ENCODE measurements at places on chromosomes 12 and 14.

- no peak for DNase-seq
These were observed 357.7 kb upstream of the FLRT2 start for GRCh38 chr14:85172290-85172689.

GRCh38 chr12:127823801-127824200 is 443.2 kb upstream of the TMEM132C start:
- DNase-seq: no peak

DNA sequence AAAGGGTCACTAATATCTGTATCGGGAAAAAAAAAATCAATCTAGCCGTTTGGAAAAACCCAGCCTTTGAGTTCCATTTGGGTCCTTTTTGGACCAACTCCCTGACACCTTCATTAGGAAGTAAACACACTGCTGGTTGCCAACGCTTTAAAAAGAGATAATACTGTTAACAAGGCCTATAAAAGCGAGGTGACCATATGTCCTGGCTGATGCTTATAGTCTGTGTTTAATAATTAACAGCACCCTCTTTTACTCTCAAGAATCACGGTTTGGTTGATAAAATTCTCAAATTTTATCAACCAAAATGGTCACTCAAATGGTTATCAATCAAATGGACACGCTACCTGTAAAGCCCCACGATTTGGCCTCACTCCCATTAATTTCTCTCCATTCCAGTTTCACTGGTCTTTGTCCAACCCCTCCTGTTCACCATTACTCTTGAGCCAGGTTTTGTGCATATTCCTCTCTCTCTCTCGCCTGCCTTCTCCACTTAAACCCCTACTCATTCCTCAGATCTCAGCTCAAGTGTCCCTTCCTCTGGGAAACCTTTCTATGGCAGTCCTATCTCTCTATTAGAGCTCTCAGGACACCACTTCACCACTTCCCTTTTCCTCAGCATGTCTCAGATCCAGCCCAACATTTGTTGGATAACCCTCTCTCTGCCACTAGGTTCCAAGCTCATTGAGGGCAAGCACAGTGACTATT is 9.5 kb downstream of the BTG1 start:
- DNase-seq: no peak

DNA sequence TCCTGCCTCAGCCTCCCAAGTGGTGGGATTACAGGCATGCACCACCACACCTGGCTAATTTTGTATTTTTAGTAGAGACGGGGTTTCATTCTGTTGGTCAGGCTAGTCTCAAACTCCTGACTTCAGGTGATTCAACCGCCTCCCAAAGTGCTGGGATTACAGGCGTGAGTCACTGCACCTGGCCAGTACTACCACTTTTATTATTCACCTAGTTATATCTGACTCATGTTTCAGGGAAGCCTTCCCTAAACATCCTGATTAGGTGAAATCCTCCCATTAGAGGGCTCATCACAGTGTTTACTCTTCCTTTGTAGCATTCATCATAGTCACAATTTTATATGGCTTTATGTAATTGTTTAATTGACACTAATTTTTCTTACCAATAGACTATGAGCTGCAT is 295.3 kb upstream of the SOX5 start:
- no peak for DNase-seq

- DNase-seq: no peak
These were observed 586.3 kb downstream of the BCL11B start for GRCh38 chr14:98685725-98686124.

DNA sequence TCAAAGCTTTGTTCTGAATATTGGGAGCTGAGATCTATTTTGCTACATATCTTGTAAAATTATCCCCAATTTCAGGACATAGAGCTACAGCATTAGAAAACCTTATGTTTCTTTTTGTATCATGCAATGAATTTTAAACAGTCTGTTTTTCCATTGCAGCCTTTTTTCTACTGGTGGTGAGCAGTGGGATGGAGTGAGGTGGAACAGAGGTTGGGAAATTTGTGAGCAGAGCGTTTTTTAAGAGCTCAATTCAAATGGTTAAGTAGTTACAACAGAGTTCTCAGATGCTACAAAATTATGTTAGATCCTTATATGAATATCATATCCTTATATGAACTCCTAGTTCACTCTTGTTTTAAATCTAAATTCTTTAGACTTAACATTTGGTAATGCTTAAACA is 139.0 kb upstream of the PLEKHG7 start:
- DNase-seq: no peak

All from stimulated activated CD8-positive, alpha-beta memory T cell treated with anti-CD3 and anti-CD28 coated beads, Interleukin-12 subunit alpha, Interleukin-12 subunit beta, amount 100 ng/mL, for 1 hour (primary cell).